AG04450 (cell line): ENCODE measurements at places on chromosomes 6 and 20. TPM values are rescaled to one million over a fixed set of nuclear protein-coding genes. Genes with fewer than 3 reads are reported as not detected.

ADGRF5 gene
- not detected in 2 replicates for polyA plus RNA-seq

IPCEF1 gene
- 0.35 and 0.66 TPM in 2 replicates for polyA plus RNA-seq

NRSN1 gene
- not detected in 2 replicates for polyA plus RNA-seq

EDN1 gene
- 1.7 and 2.1 TPM in 2 replicates for polyA plus RNA-seq

ASF1A gene
- 18.4 and 29.4 TPM in 2 replicates for polyA plus RNA-seq

DNA sequence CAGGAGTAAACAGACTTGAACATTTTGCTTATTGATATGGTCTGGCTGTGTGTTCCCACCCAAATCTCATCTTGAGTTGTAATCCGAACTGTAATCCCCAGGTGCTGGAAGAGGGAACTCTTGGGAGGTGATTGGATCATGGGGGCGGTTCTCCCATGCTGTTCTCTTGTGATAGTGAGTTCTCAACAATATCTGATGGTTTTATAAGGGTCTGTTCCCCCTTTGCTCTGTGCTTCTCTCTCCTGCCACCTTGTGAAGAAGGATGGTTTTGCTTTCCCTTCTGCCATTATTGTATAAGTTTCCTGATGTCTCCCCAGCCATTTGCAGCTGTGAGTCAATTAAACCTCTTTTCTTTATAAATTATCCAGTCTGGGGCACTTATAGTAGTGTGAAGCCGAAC is 40.0 kb downstream of the MYLIP start:
- no peak for DNase-seq

DNA sequence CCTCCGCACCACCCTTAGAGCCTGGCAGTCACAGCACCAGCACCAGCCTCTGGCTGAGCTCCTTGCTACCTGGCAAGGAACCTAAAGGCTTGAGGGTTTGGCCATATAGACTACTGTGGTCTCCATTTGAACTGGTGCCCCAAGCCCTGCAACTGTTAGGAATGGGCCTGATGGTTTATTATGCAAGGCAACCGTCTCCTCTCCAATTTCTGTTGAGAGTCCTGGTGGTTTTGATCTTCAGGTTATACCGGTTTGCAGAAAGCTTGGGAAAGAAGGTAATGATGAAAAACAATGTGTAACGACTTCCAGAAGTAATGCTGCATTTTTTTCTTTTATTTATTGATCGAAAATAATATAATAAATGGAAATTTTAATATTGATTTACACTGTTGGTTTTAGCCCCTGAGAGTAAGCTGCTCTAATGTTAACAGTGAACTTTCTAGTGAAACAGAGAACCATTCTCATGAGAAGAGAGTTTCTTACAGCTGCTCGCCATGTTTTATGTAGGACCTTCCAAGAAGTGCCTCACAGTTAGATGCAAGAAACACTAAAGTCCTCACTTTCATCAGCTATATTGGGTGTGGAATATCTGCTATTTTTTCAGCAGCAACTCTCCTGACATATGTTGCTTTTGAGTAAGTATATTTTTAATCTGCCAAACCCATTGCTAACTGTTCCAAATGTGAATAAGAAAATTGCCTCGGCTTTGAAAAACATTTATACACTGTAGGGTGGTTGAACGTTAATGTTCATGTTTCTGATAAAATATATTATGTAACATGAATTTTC is 112.8 kb downstream of the ADGRG6 start:
- no peak for DNase-seq

DNA sequence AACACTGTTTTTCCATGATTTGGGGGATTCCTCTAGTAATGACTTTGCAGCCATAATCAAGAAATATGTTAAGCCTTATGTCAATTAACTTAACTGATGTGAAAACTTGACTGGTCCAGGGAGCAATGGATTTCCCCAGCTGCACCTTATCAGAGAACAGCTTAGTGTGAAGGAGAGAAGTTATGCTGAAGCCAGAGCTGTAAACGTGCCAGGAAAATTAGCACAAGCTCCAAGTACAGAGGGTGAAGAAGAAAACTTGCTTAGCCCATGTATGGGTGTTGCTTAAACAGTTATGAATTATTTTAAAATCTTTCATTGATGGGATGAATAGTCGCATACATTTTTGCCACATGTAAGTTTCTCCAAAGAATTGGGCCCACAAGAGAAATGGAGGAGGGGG is 214.9 kb upstream of the RNF217 start:
- DNase-seq: no peak

DNA sequence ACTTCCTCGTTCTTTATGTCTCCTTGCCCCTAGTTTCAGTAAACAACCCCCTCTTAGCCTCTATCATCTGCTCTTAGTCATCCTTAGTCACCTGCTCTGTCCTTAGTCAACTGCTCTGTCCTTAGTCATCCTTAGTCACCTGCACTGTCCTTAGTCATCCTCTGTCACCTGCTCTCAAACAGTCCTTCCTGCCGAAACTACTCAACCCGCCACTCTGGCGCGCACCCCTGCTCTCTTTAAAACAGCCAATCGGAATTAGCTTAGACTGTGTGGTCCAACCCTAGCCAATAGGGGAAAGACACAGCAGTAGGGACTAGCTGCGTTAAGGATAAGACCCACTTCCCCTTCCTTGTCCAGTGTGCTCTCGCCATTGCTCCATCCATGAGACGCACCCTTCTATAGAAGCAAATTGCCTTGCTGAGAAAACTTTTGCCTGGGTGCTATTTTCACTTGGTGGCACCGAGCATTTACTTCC is 73.9 kb downstream of the BACH2 start:
- DNase-seq: no peak

- no peak for DNase-seq
Observed at GRCh38 chr6:161906571-161906970, 632.7 kb upstream of the AGPAT4 start.

- DNase-seq: no peak
Observed at GRCh38 chr20:38284893-38285444, 19.0 kb upstream of the BPI start.

DNA sequence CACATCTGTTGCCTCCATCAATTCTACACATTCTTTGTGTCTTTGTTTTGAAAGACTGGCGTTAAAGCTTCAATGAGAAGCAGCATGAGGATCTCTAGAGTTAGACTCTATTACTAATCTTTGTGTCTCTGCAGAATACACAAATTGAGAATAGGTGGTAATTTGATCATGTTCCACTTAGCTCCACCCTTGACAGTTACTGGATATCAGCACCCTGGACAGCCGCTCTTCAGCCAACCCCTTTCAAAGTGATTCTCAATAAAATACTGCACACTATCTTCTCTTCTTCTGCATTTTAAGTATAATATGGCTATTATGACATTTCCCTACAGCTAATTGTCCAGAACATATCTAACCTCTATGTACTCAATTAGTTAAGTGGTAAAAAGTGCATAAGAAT is 54.3 kb upstream of the CNR1 start:
- DNase-seq: no peak

- peak; percentile 49 for DNase-seq
Observed at GRCh38 chr6:145044641-145045246, 690.6 kb downstream of the EPM2A start.

- no peak for DNase-seq
Observed at GRCh38 chr6:28393912-28394662, 5.5 kb downstream of the ZSCAN12 start.

DNA sequence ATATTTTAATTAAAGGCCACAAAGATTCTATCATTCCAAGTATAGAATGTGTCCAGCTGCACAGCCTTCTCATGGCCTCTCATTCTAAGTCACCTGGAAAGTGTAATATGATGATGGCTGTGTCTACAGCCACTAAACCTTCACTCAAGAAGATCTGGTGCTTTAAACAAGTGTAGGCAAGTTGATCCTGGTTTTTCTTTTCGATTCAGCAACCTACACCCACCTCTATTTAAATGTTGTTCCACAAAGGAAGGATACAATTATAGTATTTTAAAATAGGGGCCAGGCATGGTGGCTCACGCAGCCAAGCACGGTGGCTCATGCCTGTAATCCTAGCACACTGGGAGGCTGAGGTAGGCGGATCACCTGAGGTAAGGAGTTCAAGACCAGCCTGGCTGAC is 25.5 kb upstream of the DST start:
- no peak for DNase-seq
